ENCODE measurements at places on chromosomes 6 and 20. TPM values are rescaled to one million over a fixed set of nuclear protein-coding genes. Genes with fewer than 3 reads are reported as not detected.

The VWA7 gene
- 1.3 TPM for total RNA-seq

The SAMD10 gene
- 0.05 TPM for total RNA-seq

The SLC23A2 gene
- total RNA-seq = 12.5 TPM

The SGK1 gene
- 91.0 TPM for total RNA-seq

The LZTS3 gene
- total RNA-seq = 5.6 TPM

The SIRPA gene
- total RNA-seq = 20.9 TPM

The ZSCAN23 gene
- total RNA-seq = not detected

The IMPG1 gene
- total RNA-seq = not detected

The KCNB1 gene
- 3.0 TPM for total RNA-seq

The KCNK5 gene
- 1.3 TPM for total RNA-seq

The PMEPA1 gene
- 316 TPM for total RNA-seq

The LRRC1 gene
- total RNA-seq = 6.1 TPM

The PACSIN1 gene
- 0.07 TPM for total RNA-seq

The FLRT3 gene
- total RNA-seq = 2.4 TPM

The TMEM200A gene
- total RNA-seq = 0.05 TPM

The LAMA2 gene
- total RNA-seq = 0.70 TPM

The C6orf15 gene
- total RNA-seq = not detected

The TINAG gene
- not detected for total RNA-seq

The PTCHD4 gene
- 0.05 TPM for total RNA-seq

The CNKSR3 gene
- total RNA-seq = 10.4 TPM

The TMEM170B gene
- 0.72 TPM for total RNA-seq

The GNMT gene
- total RNA-seq = 0.09 TPM

The MAP7 gene
- total RNA-seq = 19.0 TPM

The MGME1 gene
- 38.6 TPM for total RNA-seq

The BEND3 gene
- total RNA-seq = 2.9 TPM

The PROKR2 gene
- not detected for total RNA-seq

The LHFPL5 gene
- 0.23 TPM for total RNA-seq

Data from A549 treated with AZD2906 at 1 μM for 4 hours (cell line).